ENCODE measurements at places on chromosomes 4 and X. TPM values are rescaled to one million over a fixed set of nuclear protein-coding genes. Genes with fewer than 3 reads are reported as not detected.

GRIA2 gene
- total RNA-seq = not detected

PDE6B gene
- 14.5 TPM for total RNA-seq

ODAPH gene
- total RNA-seq = 0.43 TPM

FGFR3 gene
- total RNA-seq = 0.30 TPM

LDB2 gene
- total RNA-seq = not detected

MAGEB10 gene
- total RNA-seq = not detected

GRID2 gene
- not detected for total RNA-seq

SPANXA2 gene
- not detected for total RNA-seq

MAGEB17 gene
- total RNA-seq = not detected

SATL1 gene
- not detected for total RNA-seq

CXorf49 gene
- not detected for total RNA-seq

ELF4 gene
- total RNA-seq = 29.5 TPM

TMEM144 gene
- total RNA-seq = not detected

EDNRA gene
- total RNA-seq = not detected

POF1B gene
- total RNA-seq = 0.07 TPM

FAM149A gene
- 0.33 TPM for total RNA-seq

AMTN gene
- total RNA-seq = not detected

Measured in activated CD4-positive, alpha-beta T cell treated with anti-CD3 and anti-CD28 coated beads, Interleukin-2, amount 10 ng/mL, durations not matched to agents 24 days and 14 days (primary cell).